Stimulated activated CD8-positive, alpha-beta memory T cell treated with anti-CD3 and anti-CD28 coated beads, Interleukin-15, amount 100 ng/mL, for 4 hours (primary cell): ENCODE measurements at places on chromosomes 3 and 15.

GRCh38 chr3:33826206-33826605 lies 27.8 kb downstream of the PDCD6IP start:
- no peak for DNase-seq

DNA sequence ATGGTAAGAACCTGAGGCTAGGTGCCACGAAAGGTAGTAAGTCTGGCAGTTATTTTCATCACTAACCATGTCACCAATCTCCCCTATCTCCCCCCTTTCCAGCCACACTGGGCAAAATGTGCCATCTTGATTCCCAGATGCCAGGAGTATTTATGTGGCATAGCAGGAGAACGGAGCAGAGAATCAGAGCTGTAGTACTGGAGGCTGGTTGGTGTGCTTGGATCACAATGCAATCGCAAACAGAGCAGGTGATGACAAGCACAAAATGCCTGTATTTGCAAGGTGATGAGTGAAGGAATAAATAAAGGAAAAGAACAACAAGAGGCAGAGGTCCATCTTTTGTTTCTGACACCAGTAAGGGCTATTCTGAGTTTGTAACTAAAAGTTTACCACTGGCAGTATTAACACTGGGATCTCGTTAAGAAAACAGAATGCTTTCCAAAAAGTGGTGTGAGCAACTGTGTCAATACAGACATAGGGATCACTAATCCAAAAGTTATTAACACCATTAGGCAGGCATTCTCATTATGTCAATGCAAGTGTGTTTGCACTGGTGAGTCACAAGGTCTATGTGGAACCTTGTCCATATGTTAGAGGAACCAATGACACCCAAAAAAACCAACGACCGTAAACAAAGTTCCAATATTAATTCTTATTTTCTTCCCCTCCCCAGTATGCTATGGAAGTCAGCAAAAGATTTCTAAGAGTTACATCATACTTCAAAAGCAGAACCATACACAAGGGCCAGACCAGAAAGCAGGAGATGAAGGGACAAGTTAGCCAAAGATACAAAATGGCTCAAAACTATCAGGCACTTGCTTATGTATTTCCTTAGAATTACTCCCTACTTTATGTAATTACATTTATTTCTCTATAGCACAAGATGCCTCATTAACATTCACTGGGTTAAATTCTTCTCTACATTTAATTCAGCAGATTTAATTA lies 556.6 kb downstream of the FOXP1 start:
- no peak for DNase-seq

DNA sequence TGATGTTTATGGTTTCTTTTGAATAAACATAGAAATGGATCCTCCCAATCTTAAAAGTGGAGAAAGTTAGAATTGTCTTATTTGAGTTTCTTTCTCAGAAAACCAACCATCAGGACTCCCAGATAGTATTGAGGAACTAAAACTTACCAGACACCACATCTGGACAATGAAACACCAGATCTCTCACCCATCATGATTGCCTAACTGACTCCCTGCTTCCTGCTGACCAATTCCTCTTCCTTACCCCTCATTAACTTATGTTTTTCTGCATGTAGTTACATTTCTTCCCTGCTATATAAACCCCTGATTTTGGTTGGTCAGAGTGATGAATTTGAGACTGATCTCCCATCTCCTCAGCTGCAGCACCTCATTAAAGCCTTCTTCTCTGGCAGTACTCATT lies 242.0 kb upstream of the SETMAR start:
- no peak for DNase-seq

GRCh38 chr15:31200735-31201151 lies 99.2 kb upstream of the TRPM1 start:
- no peak for DNase-seq

GRCh38 chr3:150411546-150411945 lies 3.4 kb downstream of the TSC22D2 start:
- DNase-seq: no peak

DNA sequence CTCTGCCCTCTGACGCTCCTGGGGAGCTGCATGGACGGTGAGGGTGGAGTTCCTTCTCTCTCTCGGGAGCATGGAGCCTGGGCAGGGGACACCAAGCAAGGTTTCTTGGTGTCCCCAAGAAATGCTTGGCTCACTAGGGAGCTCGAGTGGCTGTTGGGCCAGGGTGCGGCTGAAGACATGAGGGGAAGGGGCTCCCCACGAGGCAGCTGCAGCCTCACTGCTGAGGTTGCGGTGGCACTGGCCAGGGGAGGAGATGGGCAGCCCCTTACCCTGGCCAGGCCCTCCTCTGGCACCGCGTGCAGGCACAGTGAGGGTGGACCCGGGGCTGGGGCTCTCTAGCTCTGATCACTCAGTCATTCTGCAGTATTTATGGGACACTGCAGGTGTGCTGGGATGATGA lies 43.5 kb upstream of the SLC41A3 start:
- DNase-seq: no peak

GRCh38 chr3:173501931-173502489 lies 104.5 kb downstream of the NLGN1 start:
- DNase-seq: no peak

DNA sequence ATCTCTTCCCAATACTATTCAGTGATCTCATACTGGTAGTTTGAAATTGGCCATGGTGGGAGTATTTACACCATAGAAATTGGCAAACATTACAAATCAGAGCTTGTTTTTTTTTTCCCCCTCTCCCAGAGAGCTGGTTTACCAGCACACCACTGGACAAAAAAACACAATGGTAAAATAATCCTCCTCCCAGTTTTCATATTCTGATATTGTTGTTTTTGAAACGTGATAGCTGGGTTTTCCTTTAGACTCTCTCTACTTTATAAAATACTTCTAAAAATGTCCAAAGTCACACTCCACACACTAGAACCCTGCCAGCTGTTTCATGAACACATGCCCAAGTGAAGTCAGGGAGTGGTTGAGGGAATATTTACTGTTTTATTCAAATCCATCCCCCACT lies 187.5 kb downstream of the DTWD1 start:
- no peak for DNase-seq

- DNase-seq: no peak
Measured at GRCh38 chr3:195060531-195061291, 210.2 kb downstream of the XXYLT1 start.

DNA sequence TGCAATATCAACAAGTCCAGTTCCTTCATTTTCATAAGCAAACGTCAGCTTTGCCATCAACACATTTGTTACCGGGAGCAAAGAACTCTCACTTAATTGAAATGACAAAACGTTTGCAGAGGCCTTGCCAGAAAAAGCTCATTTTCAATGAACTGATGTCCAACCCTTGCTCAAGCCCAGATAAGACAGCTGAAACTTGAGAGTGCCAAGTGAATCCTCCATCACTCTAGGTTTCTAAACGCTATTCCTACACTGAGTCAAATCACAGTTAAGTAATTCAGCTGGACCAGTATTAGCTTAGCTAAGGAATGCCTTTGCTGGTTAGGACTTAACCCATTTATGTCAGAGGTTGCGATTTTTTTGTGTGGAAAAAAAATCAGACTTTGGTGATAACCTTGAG lies 11.5 kb downstream of the CHSY1 start:
- no peak for DNase-seq

DNA sequence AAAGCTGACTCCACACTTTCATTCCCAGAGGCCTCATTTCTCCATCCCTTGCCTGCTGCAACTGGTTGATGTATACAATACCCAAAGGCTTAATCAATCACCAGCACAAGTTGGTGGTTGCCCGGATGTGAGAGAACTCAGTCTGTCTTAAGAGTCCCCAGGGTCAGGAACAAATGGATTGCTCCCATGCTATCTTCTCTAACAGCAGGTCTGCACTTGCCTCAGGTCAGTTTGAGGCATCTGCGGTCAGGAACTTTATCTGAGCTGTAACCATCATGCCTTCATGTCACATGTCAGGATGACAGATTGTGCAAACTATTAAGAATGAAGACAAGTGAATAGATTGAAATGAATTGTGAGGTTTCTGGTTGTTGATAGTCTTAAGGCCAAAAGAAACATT lies 56.1 kb downstream of the BFSP2 start:
- DNase-seq: no peak

DNA sequence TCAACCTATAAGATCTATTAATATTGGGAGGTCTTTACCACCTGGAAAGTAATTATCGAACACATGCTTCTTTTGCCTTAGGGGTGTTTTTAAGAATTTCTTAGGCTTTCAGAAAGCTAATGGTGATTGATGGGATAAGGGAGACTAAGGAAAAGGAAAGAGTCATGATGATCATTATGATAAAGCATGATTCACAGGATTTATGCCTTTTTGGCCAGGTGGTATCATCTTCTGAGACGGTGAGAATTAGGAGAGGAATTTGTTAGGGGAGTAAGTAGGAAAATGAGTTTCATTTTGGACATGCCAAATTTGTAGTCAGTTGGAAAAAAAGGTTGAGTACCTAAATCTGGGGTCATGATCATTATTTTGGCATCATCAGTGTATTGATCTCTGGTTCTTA lies 8.9 kb downstream of the ARMC8 start:
- no peak for DNase-seq

DNA sequence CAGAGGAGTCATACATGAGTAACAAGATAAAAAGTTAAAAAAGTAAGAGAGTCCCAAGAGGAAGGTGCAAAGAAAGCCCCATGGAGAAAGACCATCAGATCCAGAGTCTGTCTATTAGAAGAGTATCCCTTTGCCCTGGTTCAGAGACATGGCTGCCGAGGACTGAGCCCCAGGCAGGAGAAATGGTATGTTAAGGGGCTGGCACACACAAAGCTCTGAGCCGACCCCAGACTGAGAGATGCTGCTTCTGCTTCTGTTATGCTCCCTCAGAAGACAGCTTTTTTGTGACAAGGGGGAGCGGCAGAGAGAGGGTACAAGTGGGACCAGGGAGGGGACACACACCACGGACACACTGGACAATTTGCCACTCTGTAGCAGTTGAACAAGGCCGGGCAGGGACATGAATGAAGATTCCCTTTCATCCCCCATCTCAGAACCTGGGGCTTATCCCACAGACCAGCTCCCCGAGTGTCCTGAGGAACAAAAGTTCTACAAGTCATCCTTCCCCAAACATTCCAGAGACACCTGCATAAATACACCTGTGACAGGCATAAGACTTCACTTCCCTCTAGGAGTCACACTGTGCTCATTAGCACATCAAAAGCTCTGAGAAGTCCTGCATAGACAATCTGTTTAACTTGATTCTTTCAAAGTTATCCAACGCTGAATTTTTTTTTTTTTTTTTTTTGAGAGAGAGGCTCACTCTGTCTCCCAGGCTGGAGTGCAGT lies 161.6 kb upstream of the WNT5A start:
- DNase-seq: no peak

DNA sequence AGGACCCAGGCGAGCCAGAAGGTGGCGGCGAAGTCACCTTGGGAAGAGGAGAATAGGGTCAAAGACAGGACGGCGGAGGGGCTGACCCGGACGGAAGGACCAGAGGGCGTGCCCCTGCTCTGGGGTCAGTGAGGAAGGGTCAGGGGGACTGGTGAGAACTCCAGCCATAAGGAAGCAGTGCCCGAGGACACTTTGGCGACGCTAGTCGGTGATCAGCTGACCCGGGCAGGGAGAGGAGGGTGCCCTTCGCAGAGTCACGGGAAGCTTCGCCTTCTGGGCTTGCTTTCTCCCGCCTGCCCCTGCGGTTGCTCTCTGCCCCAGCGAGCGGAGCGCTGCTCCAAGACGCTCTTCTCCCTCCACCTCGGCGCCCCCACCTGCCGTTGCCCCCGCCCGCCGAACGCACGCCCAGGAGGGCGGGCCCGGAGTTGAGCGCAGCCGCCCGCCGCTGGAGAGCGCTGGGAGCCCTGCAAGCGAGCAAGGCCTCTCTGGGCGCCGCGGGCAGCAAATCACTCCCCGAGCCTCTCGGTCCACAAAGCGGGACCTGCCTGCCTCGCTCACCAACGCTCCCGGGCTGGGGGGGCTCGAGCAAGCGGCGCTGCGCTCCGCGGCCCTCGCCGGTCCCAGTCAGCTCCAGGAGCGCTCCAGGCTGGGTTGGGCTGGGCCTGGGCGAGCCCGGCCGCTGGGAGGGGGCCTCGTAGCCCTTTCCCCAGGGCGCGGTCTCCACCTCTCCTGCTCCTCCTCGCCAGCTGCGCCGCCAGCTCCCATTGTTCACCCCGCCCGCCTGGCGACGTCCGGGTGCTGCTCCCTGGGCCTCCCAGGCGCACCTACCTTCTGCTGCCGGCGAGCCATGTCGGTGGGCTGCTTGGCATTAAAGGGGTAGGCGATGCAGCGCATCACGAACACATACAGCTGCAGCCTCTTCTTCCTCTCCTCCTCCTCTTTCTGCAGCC lies 1.2 kb downstream of the CADPS start:
- no peak for DNase-seq

GRCh38 chr15:25431836-25432561 lies 6.8 kb downstream of the UBE3A start:
- DNase-seq: no peak

GRCh38 chr15:64732156-64732860 lies 43.1 kb downstream of the RBPMS2 start:
- DNase-seq: no peak
